GF-D8 (cell line): ENCODE measurements at places on chromosomes 5 and 9.

DNA sequence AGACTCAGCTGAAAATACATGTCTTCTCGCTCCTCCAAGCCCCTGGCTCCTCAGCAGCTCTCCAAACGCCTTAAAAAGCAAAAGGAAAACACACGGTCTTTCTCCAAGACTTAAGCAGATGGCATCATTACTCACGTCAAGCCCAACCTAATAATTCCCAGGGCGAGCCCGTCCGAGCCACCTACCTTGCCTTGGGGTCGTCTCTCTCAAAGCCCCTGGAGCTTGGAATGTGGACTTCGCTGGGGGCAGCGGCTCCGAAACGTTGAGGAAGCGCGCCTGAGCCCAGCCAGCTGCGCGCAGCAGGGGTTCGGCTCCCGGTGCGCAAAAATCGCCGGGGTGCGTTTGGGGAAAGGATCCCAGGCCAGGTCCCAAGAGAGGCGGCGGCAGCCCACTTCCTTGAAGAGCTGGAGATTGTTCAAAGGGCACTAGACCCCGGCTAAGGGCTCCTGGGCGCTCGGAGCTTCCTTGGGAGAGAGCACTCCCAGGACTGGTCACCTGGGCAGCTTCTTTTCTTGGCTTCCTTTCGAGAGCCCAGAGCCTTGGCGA, 395 bp downstream of the DRD1 start:
- DNase-seq, result no peak

DNA sequence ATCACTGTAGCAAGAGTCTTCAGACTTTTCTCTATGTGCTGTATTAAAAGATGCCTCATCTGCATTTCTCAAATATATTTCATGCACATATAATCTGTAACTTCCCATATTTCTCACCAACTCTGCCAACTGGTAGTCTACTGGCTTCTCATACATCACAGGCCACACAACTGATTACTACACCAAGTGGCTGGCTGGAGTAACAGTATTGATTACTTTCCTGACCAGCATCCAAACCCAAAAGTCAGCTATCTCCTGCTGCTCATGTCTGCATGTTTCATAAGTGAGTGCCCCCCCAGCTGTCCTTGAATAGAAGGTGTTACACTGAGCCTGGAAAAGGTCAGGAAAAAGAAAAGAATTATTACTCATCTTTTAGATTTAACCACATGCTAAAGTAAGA, 17.4 kb downstream of the ERCC8 start:
- DNase-seq, result no peak

GRCh38 chr5:177610770-177611445, 11.0 kb downstream of the B4GALT7 start:
- DNase-seq, result no peak

- DNase-seq, result no peak
These were observed 2.8 kb downstream of the RXRA start for GRCh38 chr9:134328841-134329575.

- no peak for DNase-seq
These were observed 244.0 kb downstream of the ARHGAP26 start for GRCh38 chr5:143014017-143014651.

- no peak for DNase-seq
These were observed 215.6 kb downstream of the ROR2 start for GRCh38 chr9:91734371-91734981.

DNA sequence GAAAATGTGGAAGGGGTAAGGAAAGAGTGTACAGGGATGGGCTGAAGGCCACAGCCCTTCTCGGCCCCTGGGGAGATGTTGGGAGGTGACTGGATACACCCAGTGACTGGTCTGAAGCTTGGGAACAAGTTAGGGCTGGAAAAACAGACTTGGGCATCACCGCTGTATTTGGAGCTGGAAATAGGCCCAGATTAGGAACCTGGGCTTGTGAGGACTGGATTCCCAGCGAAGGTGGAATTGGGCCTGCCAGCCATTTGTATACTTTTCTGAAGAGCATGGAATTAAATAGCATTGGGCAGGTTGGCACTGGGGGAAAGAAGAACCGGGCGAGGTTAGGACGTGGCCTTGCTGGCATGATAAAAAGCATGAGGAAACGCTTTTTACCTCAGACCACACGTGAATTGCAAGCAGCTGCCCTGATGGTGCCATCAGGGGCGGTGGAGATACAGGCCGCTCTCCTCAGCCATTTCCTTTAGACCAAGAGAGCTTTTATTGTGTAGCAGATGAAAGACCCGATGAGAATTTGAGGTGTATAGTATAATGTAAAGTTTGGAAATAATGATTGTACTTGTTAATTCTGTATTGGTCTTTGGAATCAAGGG, 37.8 kb downstream of the OTULIN start:
- no peak for DNase-seq

DNA sequence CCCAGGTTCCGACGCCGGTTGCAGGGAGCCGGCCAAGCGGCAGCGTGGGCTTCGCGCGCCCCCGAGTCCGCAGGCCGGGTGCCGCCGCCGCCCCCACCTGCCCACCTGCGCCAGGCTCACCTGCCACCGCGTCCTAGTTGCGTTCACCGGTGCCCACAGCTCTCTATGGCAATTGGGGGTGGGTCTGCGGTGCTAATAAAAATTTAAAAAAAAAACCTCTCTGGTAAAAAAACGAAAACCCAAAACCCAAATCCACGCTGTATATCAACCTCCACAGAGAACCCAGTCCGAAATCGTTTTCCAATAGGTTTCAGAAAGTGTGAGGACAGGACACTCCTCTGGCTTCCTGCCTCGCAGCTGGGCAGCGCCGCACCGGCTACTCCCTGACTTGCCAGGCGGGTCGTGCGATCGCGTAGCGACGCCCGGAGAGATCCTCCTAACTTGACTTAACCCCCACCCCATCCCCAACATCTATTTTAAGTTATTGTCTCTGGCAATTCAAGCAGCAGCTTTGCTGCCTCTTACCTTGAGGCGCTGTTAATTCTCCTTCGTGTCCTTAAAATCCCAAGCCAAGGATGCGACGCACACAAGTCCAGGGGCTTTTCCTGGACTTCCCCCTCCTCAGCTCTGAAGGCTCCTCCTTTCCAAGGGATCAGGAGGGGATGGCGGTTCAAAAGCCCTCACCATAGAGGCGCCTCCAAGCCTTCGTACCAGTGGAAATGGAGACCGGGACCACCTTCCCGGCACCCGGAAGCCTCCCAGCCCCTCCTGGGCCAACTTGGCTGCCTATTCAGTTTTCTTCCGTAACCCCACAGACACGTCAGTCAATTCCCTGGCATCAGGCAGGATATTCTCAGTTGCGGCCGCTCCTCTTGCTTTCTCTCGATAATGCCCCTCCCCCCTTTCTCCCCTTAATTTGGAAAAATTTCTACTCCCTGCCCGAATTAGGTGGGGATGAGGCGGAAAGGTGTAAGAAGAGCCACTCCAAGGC, 1639.4 kb upstream of the C9orf72 start:
- no peak for DNase-seq

DNA sequence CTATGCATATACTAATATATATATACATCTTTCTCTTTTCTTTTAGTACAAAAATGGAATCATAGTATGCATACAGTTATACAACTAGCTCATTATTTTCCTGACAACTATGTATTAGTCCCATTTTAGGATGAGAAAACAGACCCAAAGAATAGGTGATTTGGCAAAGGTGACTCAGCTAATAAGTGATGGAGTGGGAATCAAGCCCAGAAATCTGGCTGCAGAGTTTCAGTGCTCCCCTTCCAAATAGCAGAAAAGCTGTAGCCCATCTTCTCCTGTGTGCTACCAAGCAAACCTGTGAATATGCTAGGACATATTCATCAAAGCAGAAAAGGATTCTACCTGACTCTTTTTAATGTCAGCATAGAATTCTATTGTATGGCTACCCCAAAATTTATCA, 114.7 kb downstream of the ARL15 start:
- no peak for DNase-seq

DNA sequence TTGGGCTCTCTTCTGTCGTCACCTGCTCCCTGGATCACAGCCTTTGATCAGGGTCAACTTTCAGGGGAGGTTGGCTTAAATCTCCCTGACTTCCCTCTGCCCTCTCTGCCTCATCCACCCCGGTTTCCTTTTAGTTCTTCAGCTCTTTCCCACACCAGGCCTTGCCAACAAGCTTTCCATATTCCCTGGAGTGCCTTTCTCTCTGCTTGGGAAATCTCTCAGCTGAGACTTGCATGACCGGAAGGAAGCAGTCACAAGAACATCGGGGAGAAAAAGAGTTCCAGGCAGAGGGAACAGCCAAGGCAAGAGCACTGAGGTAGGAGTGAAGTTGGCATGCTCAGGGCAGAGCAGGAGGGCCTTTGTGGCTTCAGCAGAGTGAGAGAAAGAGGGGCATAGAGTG, 88.4 kb upstream of the HSPA9 start:
- DNase-seq, result no peak
